ENCODE measurements at places on chromosomes 6 and 20. TPM values are rescaled to one million over a fixed set of nuclear protein-coding genes. Genes with fewer than 3 reads are reported as not detected.
A peak's percentile ranks its signal among the peaks of the same experiment; 100 is the strongest.

SAMD5 gene
- total RNA-seq: 2.6 TPM

DNA sequence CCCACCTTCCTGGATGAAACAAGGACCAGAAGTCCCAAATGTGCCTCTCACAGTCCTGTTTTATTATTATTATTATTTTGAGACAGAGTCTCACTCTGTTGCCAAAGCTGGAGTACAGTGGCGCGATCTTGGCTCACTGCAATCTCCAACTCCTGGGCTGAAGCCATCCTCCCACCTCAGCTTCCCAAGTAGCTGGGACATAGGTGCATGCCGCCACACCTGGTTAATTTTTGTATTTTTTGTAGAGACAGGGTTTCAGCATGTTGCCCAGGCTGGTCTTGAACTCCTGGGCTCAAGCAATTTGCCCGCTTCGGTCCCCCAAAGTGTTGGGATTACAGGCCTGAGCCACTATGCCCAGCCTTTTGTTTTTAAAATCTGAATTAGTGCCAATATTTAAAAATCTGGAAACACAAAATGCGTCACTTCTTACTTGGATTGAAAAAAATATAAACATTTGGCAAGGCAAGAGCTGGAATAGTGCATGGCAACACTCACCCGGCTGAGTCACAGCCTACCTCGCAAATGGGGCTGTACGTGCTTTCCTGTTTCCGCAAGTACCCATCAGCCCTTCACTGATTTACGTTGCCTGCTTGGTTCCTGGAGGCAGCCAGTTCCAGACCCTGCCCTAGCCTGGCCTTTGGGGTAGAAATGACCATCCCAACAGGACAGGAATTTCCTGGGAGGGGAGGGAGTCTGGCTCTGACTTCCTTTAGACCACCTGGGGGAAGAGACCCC lies 6.3 kb downstream of the SDCBP2 start:
- peak; percentile 96 for DNase-seq

DNA sequence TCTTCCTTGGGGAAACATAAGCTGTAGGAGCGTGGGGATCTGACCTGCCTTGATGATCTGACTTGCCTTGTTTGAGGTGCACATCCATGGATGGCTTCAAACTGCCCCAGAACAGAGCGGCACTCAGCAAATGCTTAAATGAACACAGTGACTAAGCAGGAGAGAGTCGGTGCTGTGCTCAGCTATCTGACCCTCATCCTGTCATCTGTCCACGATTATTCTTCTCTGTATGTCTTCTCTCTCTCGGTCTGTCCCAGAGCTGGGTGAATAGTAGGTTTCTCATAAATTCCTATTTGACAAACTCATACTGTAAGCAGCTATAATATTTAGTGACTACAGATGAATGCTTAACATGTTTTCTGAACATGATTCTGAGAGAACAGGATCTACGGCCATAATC lies 37.3 kb downstream of the TRAM2 start:
- no peak for DNase-seq

DNA sequence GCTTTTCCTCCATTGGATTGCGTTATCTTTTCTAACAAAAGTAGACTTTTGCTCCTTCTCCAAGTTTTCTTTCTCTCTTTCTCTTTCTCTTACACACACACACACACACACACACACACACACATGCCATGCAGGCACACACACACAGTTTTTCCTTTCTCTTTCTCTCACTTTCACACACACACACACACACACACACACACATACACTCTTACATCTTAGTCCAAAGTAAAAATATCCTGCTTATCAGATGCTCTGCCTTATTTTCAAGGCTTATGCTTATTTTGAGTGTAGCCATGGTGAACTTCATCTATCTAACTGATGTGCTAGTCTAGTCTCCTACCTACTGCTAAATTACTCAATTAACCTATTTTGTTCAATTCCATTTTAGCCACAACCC lies 34.4 kb upstream of the RAB23 start:
- no peak for DNase-seq

KCNK16 gene
- total RNA-seq: not detected

DNA sequence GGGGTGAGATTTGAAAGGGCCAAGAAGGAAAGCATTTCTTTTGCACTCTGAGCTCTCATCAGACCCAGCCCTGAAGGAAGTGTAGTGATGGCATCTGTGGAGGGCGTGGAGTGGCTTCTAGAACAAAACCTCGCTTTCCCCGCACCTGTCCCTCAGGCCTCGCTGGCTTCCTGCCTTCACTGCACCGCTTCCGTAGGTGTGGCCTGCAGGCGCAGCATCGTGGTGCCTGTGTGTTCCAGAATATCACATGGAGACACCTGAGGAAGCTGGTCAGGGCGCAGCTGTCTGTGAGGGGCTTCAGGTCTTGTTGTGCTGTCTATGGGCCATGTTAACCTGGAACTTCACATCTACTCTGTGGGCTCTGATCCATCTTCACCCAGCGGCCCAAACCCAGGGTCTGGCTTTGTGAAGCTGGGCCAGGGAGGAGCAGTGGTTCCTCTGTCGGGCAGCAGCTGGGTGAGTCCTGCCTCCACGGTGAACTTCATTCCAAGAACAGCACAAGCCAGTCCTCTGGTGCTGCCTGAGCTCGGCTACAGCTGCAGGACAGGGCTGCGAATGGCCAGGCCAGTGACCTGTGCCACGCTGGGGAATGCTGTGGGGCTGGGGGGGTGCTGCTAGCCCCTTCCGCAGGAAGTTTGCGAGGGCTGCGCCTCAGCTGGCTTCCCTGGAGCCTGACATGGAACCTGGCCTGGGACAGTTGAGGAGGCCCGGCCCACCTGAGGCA lies 40.9 kb downstream of the DSTN start:
- no peak for DNase-seq

PLG gene
- total RNA-seq: not detected

- DNase-seq: no peak
These were observed 23.3 kb downstream of the NPEPL1 start for GRCh38 chr20:58715801-58716475.

LPA gene
- total RNA-seq: not detected

- DNase-seq: no peak
These were observed 989 bp downstream of the FITM2 start for GRCh38 chr20:44309763-44310663.

- no peak for DNase-seq
These were observed 25.4 kb upstream of the HLA-E start for GRCh38 chr6:30463651-30464618.

DNA sequence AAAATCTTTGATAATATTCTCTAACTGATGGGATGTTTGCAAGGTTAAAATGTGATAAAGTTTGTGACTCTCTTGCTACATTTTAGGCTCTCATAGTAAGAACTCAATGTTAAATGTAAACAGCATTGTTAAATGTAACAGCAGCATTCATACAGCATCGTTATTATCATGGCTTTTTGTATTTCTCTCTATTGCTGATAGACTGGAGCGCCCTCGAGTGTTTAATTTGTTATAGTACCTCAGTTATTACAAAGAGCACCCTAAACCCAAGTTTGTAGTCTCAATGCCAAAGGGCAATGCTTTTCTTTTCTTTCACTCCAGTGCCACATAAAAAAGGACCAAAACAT lies 14.9 kb upstream of the TTPAL start:
- no peak for DNase-seq

GRCh38 chr20:4812216-4812615 lies 90.5 kb downstream of the PRND start:
- no peak for DNase-seq

Measured in pulmonary artery endothelial cell (primary cell).